Hippocampal formation (tissue), 2 donors: ENCODE measurements at places on chromosomes 16 and 17.

DNA sequence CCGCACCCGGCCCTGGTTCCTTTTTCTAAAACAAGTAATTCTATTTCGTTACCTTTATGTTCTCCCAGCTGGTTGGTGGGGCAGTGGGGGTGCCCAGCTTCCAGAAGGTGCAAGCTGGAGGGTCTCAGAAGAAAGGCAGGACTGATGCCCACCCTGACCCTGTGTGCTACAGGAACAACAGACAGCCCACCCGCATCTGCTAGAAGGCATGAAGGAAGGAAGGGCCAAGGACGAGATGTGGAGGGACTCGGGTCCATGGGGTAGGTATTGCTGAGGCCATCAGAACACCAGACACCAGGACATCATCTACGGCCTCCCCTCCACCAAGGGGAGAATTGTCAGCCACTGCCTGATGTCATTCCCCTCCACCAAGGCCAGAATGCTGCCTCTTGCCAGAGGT, 6.4 kb upstream of the CYTH1 start:
- DNase-seq, result no peak

- no peak for DNase-seq
Observed at GRCh38 chr17:77859035-77859810, 99.3 kb upstream of the TNRC6C start.

GRCh38 chr16:57192720-57193486, 6.8 kb downstream of the RSPRY1 start:
- DNase-seq, result no peak

DNA sequence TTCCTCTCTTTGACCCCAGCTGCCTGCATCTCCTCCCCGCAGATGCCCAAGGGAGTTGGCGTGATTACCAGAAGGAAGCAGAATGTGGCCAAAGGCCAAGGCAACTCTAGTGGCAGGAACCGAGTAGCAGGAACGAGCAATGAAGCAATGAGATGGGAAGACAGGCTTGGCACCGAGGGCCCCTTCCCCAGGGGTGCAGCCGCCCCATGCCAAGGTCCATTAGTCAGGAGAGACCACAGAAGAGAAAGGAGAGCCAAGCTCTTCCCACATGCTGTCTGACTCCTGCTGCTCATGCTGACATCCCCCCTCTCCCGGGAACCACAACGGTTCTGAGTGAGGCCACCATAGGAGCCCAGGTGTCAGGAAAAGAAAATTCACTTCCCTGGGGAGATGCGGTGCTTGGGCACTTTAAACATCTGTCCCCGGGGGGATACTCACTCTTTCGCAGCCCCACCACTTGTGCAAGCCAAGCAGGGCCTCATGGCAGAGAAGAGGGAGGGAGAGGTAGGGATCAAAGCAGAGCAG, 67.4 kb downstream of the MYO18A start:
- peak; percentile 13 for DNase-seq

DNA sequence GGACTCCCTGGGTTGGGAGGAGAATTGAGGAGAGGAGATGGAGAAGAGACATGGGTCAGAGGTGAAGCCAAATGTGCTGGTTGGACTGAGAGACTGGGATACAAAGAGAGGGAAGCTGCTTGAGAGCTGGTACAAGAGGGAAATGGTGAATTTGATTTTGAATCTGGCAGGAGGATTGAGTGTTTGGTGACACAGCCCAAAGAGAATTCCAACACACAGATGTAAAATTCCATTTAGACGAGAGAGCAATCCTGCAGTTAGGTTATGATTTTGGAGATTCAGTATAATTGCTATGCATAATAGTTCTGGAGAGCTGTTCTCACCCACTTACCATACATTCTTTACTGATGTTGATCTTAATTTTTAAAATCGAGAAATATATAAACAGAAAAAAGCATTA, 57.7 kb downstream of the HSD17B2 start:
- no peak for DNase-seq

GRCh38 chr17:77460514-77461046, 319.8 kb downstream of the SEC14L1 start:
- no peak for DNase-seq
